ENCODE measurements at places on chromosomes 1 and 21.

DNA sequence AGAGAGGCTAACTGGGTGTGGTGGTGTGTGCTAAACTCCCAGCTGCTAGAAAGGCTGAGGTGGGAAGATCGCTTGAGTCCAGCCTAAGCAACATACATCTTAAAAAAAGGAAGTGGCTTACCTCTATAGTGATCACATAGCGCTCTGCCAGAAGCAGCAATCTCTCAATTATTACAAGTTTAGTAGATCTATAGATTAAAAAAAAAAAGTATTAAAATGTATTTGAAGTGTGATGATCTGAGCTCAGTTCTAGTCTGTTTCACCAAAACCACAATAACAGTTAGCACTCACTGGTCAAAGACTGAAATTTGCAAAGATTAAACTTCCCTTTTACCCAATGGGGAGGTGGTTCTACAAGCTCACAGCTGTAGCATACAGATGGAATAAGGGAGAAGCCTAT, 76.3 kb downstream of the USP24 start:
- no peak for DNase-seq

DNA sequence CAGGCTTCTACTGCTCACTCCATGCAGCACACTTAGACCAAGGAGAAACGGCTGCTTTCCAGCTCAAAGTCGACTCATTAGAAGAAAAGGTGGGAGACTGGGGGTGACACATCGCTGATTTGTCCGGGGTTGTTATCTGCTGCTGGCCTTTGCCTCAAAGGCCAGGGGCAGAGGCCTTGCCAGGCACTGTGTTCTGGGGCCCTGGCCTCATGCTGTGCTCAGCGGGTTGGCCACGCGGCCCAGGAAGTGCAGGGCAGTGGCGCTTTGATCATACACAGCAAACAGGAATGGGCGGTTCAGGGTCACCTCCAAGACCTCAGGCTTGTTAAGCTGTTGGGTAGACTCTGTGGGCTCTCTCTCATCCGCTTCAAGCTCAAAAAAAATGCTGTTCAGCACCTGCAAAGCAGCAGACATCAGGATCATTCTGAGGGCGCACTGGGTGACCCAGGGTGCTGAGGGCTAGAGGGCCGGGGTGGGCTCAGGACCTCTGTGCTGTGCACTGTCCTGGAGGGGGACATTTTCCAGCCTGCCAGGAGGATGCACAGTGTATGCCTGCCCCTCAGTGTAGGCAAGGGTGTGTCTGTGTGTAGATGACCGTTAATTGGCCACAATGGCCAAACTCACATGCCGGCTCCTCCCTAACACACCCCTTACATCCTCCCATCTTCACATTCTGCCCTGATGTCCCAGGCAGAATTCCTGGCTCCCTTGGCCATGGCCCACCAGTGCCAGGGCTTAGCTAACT, 10.8 kb downstream of the AGT start:
- DNase-seq: no peak

DNA sequence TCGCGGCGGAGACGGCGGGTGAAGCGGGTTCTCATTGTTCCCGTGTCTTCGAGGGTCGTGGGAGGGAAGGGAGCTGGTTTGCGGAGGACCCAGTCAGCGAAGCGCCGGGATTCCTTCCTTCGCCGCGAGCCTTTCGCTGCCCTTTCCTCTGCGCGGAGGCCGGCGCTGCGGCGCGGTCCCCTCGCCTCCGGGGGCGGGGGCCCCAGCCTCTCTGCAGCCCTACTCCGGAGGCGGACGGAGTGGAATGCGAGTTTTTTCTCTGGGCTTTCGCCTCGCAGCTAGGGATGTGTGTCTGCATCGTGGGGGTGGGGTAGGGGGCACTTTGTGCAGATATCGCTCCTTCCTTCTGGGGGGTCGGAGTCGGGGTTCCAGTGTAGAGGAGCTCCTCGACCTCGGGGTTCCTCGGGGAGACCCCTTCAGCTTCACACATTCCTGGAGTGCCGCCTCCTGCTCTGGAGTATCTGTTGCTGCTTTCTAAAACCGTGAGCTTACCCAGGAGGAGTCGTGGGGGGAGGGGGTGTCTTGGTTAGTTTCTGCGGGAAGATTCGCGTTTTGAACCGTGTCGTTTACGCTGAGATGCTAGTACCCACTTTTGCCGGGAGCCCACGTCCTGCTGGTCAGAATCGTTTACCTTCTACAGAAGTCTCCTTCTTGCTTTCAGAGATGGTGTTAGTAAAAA, 595 bp downstream of the RNF2 start:
- DNase-seq: peak; percentile 20

DNA sequence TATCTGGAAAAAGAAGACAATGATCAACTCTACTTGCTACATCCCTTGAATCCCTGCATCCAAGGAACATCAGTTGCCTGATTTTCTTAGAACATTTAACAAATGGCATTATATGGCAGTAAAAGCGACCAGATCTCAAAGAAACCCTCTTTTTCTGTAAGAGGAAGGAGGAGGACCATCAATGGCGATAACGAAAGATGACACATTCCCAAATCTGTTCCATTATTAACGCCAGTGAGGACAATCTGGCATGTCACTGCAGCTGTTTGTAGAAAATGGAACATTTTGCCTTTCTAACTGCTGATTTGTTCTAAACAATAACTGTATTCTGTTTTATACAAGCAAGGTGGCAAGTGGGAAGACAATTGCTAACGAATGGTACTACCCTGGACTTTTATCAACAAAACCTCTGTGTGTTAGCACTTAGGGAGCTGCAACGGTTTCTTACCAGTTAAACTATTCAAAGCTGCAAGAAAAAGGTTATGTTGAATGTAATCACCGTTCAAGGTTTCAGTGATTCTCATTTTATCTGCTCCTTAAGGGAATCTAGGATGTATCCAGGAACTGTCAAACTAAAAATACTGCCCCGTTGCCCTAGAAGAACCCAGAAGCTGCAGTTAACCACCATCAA, 251.9 kb downstream of the SDCCAG8 start:
- DNase-seq: no peak

DNA sequence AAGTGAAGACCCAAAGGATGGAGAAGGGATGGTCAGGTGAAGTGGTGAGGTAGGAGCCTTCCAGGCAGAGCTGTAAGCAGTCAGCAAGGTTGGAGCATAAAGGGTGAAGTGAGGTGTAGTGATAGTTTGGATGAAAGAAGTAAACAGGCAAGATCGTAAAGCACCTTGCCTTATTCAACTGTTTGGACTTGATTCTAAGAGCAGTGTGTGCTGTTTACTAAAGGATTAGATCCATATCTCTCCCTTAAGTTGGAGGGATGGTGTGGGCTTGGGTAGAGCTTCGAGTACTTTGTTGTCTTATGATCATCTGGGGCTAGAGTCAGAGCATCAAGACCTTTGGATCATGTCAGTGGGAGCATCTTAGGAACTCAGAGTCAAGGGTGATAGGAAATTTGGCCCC, 39.8 kb upstream of the CD34 start:
- no peak for DNase-seq

All from stimulated activated CD4-positive, alpha-beta T cell treated with anti-CD3 and anti-CD28 coated beads, Interleukin-1b, Interleukin-23, amount 100 ng/mL, for 24 hours (primary cell).